Activated naive CD4-positive, alpha-beta T cell treated with anti-CD3 and anti-CD28 coated beads for 36 hours (primary cell): ENCODE measurements at places on chromosomes 4 and X.
A peak's percentile ranks its signal among the peaks of the same experiment; 100 is the strongest.

- H3K4me1 ChIP-seq: peaks cover 65% of the 10 kb centered on the region
- H3K4me3 ChIP-seq: peak overlapping the region; percentile 28
- no peaks in the 10 kb centered on the region for H3K36me3 ChIP-seq
- H3K27ac ChIP-seq: peak overlapping the region; percentile 92
These were observed 66.7 kb downstream of the COQ2 start for GRCh38 chr4:83217721-83218522.

DNA sequence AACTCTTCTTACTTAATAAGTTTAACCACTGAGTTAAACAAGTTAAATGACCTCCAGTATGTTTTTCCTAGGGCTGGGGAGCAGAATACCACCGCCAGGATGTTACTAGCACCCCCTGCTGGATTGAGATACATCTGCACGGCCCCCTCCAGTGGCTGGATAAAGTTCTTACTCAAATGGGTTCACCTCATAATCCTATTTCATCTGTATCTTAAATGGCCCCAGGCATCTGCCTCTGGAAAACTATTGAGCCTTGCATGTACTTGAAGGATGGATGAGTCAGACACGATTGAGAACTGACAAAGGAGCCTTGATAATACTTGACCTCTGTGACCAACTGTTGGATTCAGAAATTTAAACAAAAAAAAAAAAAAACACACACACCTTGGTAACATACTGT, 61.5 kb upstream of the MMAA start:
- no peak overlapping the region for H3K27ac ChIP-seq
- no peak overlapping the region for H3K4me3 ChIP-seq
- peaks cover under 1% of the 10 kb centered on the region for H3K4me1 ChIP-seq
- peak; percentile 73 for DNase-seq

GRCh38 chrX:51332188-51332942, at the start of gene NUDT10:
Gene NUDT10 (plus strand): TSS chrX:51332822. CDS start chrX:51332966, 144 bp downstream.
- peak; percentile 38 for DNase-seq
- peak within 1 kb of the TSS; percentile 83 for H3K4me3 ChIP-seq
- H3K36me3 ChIP-seq: no peaks in the 10 kb centered on the region

- no peaks in the 10 kb centered on the region for H3K4me1 ChIP-seq
- peaks cover 7% of the 10 kb centered on the region for H3K27me3 ChIP-seq
- no peak for DNase-seq
- no peak overlapping the region for H3K27ac ChIP-seq
- no peak overlapping the region for H3K4me3 ChIP-seq
These were observed 56.8 kb downstream of the SMIM20 start for GRCh38 chr4:25970691-25971432.

DNA sequence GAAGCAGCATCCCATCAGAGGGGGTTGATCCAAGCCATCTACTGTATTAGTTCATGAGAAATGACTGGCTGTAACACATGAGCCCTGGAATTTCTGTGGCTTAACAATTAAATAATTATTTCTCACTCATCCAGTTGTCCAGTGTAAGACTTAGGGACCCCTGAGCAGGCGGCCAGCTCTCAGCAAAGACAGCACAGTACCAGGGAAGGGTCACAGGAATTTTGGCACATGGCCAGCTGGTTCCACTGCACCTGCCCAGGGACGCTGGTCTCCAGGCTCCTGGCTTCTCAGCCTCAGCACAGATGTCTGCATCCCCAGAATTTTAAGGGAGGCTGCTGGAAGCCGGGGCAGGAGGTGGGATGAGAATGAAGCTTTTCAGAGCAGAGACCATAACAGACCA, 93.7 kb upstream of the DHRSX start:
- no peaks in the 10 kb centered on the region for H3K4me1 ChIP-seq
- no peak overlapping the region for H3K4me3 ChIP-seq

GRCh38 chr4:5489260-5489659, 219.1 kb downstream of the EVC2 start:
- H3K27me3 ChIP-seq: no peaks in the 10 kb centered on the region
- no peaks in the 10 kb centered on the region for H3K4me1 ChIP-seq
- H3K4me3 ChIP-seq: no peak overlapping the region
- H3K27ac ChIP-seq: no peak overlapping the region
- H3K36me3 ChIP-seq: no peaks in the 10 kb centered on the region
- no peak for DNase-seq

DNA sequence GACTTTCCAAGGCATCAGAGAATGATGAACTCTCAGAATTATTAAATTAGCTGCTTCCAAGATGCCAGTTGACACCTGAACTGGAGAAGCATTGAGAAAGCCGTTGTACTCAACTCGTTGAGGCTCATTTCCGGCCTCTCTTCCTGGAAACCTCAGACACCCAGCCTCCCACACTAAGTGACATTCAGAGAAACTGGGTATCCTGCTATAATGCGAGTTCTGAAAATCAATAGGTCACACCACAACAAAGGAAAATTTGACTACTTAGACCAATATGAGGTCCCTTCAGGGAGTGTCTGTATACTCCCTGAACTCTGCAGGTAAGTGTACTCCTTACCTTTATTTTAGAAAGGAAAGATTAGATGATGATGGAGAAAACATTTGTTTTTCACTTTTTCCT, 51.2 kb downstream of the ENPEP start:
- H3K27me3 ChIP-seq: peaks cover 19% of the 10 kb centered on the region
- no peak overlapping the region for H3K4me3 ChIP-seq
- H3K4me1 ChIP-seq: peaks cover 4% of the 10 kb centered on the region
- peak; percentile 32 for DNase-seq
- H3K36me3 ChIP-seq: no peaks in the 10 kb centered on the region
- no peak overlapping the region for H3K27ac ChIP-seq

DNA sequence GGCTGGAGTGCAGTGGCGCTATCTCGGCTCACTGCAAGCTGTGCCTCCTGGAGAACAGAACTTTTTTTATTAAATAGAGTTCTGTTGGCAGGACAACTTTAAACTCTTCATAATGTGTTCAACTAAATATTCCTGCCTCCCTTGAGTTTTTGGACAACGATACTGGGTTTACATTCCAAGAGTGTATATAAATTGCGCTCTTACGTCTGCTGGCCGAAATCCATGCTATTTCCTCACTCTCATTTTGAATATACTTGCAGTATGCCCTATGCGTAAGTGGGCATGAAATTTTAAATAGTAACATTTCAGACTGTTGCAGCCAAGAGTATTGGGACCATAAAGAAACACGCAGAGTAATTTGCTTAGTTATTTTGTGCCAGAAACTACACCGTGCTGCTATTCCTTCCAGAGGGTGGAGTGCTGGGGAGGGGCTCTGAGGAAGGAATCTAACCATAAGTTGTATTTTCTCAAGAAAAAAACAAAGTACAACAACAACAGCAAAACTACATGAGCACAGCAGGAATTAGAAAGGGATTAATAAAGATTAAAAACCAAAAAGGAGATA, 480.0 kb downstream of the NLGN4X start:
- H3K4me3 ChIP-seq: no peak overlapping the region
- no peaks in the 10 kb centered on the region for H3K27me3 ChIP-seq
- no peak for DNase-seq
- no peaks in the 10 kb centered on the region for H3K4me1 ChIP-seq
- H3K27ac ChIP-seq: no peak overlapping the region

DNA sequence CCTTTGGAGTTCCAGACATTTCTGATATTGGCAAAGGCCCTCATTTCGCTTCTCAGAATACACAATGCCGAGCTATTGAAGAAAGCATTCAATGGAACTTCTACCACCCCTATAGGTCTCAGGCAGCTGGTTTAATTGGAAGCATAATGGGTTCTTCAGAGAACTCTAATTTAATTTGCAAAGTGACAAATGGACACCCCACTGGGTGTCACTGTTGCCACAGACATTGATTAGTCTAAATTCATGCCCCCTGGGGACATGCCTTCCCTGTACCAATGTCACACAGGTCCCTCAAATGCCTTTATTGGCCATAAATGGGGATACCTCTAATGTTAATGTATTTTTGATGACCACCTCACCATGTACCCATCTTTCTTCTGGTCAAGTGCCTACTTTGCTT, 22.9 kb upstream of the TMEM255A start:
- no peak for DNase-seq
- no peaks in the 10 kb centered on the region for H3K36me3 ChIP-seq
- H3K27ac ChIP-seq: no peak overlapping the region
